ENCODE measurements at places on chromosomes 7 and 10.

DNA sequence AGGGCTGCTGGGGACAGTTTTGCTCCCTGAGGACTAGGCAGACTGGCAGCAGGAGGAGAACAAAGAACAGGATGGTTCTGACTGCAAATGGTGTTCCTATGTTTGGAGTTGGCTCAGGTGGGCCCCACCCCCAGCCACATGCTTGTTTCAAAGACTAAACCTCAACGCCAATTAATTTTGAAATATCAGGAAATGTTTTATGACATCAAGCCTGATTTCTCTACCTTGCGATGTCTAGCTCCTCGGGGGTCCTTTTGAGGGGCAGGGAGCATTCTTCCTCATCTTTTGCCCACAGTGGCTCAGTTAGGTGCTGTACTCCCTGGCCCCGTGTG lies 4.1 kb upstream of the MYH16 start:
- DNase-seq, result no peak

DNA sequence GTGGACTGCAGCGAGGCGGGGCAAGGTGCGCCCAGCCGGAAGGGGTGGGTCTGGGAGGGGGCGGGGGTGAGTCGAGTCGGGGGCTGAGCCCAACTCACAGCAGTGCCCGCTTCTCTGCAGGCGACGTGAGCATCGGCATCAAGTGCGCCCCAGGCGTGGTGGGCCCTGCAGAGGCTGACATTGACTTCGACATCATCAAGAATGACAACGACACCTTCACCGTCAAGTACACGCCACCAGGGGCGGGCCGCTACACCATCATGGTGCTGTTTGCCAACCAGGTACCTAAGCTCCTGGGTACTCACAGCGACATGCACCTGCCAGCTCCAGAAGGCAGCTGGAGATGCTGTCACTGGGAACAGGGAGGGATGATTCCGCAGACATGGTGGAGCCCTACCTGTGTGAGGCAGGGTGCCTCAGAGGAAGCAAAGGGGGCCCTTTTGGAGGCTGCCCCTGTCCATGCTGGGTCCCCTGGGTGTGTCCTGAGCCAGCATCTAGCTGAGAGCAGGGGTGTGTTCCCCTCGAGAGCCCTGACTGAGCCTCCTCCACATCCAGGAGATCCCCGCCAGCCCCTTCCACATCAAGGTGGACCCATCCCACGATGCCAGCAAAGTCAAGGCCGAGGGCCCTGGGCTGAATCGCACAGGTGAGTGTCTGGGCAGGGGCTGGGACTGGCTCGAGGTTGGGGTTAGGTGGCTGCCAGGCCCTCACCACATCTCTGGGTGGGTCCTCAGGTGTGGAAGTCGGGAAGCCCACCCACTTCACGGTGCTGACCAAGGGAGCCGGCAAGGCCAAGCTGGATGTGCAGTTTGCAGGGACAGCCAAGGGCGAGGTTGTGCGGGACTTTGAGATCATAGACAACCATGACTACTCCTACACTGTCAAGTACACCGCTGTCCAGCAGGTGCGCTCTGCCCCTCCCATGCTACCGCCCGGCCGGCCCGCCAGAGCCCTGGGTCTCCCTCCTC lies 12.8 kb downstream of the FLNC start:
- no peak for DNase-seq

GRCh38 chr7:2539031-2539911 lies 16.1 kb downstream of the BRAT1 start:
- DNase-seq, result no peak

DNA sequence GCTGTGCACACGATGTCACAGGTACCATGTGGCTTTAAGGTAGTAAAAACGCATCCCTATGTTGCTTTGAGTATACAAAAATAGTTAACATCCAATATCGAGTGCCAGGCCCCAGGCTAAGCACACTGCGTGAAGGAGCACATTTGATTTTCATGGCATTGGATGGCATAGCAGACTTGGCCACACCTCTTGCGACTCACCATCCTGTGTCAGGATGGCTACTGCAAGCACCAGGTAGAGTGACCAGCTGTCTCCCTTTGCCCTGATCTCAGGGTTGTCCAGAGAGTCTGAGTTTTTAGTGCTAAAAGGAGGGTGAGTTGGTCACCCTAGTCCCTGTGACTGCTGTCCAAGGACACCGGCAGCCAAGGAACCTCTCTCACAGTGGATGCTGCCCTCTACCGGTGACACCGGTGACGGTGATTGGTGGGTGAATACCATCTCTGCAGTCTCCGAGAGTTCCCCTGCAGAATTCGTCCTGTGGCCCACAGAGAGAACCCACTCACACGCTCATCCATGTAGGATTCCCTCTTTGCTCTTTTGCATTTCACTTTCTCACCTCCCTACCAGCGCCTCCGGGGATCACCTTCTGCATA lies 76.1 kb downstream of the BICC1 start:
- no peak for DNase-seq
